ENCODE measurements at places on chromosomes 7 and 10.

- peak; percentile 78 for DNase-seq
- no peaks in the 10 kb centered on the region for H3K27me3 ChIP-seq
- H3K36me3 ChIP-seq, result no peaks in the 10 kb centered on the region
- no peak overlapping the region for H3K27ac ChIP-seq
- H3K4me1 ChIP-seq, result peaks cover 18% of the 10 kb centered on the region
Measured at GRCh38 chr10:132571650-132572544, 34.3 kb downstream of the INPP5A start.

DNA sequence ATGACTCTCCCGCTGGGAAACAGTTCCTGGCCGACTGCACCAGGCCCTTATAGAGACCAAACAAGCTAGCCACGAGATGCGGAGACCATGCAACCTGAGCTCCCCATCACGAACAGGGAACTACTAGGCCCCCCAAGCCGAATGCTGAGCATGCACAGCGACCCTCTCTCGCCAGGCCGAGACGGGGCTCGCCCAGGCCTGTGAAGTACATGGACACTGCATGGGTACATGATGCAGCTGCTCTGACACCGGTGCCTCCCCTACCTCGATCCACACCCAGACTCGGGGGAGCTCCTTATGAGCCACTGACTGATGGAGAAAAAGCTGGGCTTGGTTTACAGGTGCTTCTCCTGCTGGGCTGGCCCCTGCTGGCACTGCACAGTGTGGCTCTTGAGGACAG is 72.2 kb upstream of the RHEB start:
- no peak overlapping the region for H3K4me3 ChIP-seq
- H3K4me1 ChIP-seq, result no peaks in the 10 kb centered on the region
- no peak overlapping the region for H3K27ac ChIP-seq
- no peaks in the 10 kb centered on the region for H3K36me3 ChIP-seq

DNA sequence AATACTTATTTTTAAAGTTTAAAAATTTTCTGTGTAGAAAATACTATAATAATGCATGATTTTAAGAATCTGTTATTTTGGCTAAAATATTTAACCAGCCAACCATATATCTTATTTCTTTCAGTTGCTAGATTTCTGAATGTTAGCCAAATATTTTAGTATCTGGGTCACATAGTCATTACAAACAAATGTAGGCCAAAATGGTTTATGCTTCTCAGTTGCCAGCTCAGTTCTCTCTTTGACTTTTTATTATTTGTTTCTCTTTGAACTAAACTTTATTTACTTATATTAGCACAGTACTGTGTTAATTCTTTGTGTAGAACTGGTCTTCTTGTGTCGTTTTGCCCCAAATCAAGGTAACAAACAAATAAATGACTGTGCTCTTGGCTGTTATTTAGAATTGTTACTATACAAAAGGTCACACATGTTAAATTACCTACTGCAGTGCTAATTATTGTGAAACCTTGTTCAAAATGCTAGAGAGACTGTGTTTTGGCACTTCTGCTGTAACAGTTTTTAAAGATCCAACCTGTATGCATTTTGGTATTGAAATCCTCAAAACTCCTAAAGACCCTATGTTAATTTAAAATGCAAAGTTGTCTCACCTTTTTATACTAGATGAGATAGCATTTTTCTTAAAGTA is 39.8 kb downstream of the ZEB1 start:
- H3K36me3 ChIP-seq, result peaks cover 74% of the 10 kb centered on the region
- no peaks in the 10 kb centered on the region for H3K27me3 ChIP-seq
- H3K4me1 ChIP-seq, result no peaks in the 10 kb centered on the region
- DNase-seq, result no peak
- H3K27ac ChIP-seq, result no peak overlapping the region

- DNase-seq, result no peak
- no peak overlapping the region for H3K27ac ChIP-seq
- H3K4me1 ChIP-seq, result no peaks in the 10 kb centered on the region
Measured at GRCh38 chr7:111708072-111708471, 145.8 kb upstream of the IMMP2L start.

- DNase-seq, result no peak
- H3K27ac ChIP-seq, result no peak overlapping the region
- no peaks in the 10 kb centered on the region for H3K36me3 ChIP-seq
Measured at GRCh38 chr10:112369495-112370423, 4.2 kb upstream of the ACSL5 start.

All from DND-41 (cell line).